ENCODE measurements at places on chromosomes 5 and 9.

GRCh38 chr5:55524816-55525215, 9.9 kb downstream of the PLPP1 start:
- DNase-seq: no peak

- peak; percentile 88 for DNase-seq
These were observed 1.6 kb downstream of the KDM4C start for GRCh38 chr9:6759185-6759977.

DNA sequence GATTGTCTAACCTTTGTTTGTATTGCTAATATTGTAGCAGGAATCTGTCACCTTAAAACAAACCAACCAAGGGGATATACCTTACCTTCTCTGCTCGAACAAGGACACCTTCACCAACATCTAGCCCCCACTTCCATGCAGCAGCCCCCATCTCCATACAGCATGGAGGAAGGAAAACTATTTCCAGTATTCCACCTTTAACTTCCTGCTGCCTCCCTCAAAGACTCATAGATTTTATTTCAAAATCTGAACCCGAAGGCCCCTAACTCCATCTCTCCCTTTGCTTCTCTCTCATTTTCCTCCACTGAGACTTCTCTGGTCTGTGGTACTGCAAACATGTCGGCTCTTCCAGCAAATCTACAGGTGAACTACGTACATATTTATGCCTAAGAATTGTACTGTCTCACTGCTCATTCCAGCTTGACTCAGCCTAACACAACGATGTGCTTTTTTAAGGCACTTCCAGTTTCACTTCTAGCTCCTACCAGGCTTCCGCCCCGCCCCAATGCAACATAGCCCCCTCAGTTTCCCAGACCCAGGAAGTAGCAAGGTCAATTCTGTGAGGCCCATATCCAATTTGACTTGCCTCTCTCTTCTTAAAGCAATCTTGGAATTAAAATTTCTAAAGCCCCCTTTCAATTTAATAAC, 70.7 kb upstream of the RNF38 start:
- DNase-seq: peak; percentile 77

DNA sequence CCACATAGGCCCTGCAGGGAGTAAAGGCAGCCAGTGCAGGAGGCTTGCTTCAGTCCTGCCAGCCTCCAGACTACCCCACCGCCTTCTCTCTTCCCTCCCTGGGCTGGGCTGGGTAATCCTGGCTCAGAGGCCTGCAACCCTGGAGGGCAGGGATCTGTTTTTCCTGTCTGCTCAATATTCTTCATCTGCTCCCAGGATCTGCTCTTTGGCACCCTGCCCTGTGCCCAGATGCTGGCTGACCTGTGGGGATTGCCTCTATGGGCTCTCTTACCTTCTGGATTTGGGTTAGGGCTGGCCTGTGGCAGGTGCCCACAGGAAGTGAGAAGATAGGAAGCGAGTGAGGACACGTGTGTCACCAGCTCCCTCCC, 7.3 kb upstream of the ANGPTL2 start:
- no peak for DNase-seq

DNA sequence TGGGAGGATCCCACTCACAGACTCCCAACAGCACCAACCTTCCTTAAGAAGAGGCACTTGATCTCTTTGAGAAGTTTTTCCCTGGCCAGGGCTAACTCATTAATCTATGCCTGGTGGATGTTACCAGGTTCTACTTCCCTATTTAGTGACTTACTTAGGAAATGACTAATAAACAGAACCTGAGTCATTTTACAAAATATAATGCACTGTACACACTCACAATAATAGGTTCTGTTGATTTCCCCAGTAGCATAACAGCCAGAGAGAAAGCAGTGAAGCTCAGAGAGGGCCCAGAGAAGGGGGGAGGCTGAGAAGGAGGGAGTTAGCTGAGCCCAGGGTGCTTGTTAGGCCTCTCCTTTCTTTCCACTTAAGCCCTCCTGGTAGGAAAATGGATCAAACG, 27.1 kb downstream of the FRMD3 start:
- no peak for DNase-seq

DNA sequence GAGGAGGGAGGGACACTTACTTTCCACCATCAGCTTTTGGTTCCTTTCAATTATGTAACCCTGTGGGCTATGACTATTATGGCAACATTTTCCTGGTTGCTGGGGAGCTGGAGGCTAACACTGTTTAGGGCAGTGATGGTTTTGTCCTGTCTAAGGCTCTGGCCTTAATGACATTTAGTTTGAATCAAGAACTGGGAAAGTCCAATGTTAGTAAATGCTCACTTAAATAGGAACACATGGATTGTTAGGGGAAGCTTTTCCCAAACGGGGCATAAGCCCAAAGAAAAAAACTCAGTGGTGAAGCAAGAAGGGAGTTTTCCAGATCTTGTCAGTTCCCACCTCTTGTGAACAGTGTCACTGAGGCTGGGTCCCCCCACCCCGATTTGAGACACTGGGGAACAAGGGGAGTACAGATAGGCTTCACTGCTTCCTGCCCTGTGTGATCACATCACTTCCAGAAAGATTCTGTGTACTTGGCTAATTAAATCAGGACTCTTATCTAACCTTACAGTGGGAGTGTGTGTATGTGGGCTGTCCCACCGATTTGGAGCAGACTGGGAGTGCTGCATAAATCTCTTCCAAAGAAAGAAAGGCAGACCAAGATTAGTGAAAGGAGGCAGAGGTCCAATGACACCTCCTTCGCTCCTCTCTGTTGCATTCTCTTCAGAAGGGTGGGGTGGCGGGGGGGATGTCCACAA, 206.4 kb downstream of the PTTG1 start:
- DNase-seq: no peak
